ENCODE measurements at places on chromosomes 4 and X. TPM values are rescaled to one million over a fixed set of nuclear protein-coding genes. Genes with fewer than 3 reads are reported as not detected.

Gene GATA1
- total RNA-seq = not detected

Gene NWD2
- total RNA-seq = not detected

Gene CLDN2
- not detected for total RNA-seq

Gene SUPT20HL2
- total RNA-seq = not detected

- no peak overlapping the region for H3K4me3 ChIP-seq
- no peak for DNase-seq
- H3K36me3 ChIP-seq = no peaks in the 10 kb centered on the region
- no peaks in the 10 kb centered on the region for H3K4me1 ChIP-seq
- no peak overlapping the region for H3K27ac ChIP-seq
- H3K27me3 ChIP-seq = no peaks in the 10 kb centered on the region
Observed at GRCh38 chrX:83845397-83845796, 15.5 kb upstream of the CYLC1 start.

GRCh38 chr4:25904748-25905082 is 9.3 kb upstream of the SMIM20 start:
- H3K4me3 ChIP-seq = no peak overlapping the region
- H3K36me3 ChIP-seq = peaks cover 3% of the 10 kb centered on the region
- no peak for DNase-seq
- H3K27me3 ChIP-seq = no peaks in the 10 kb centered on the region
- peaks cover 8% of the 10 kb centered on the region for H3K4me1 ChIP-seq

DNA sequence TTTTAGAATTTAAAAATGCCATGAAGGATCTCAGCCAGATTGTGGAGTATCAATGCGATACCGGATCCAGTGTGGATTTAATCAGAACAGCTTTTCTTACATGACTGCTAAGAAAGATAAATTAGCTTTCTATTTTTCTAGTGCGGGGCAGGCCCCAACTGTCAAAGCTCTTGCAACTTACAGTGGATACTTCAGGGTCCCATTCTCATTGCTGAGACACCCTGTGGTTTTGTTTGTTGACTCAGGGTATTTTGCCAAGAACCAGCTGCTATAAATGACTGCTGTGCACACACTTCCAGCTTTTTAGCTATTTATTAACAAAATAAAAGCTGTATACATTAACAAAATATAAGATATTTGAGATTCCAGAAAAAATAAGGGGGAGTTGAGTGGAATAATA is 166.4 kb downstream of the DCLK2 start:
- DNase-seq = no peak
- peaks cover 2% of the 10 kb centered on the region for H3K27me3 ChIP-seq
- H3K27ac ChIP-seq = no peak overlapping the region
- H3K4me1 ChIP-seq = no peaks in the 10 kb centered on the region

DNA sequence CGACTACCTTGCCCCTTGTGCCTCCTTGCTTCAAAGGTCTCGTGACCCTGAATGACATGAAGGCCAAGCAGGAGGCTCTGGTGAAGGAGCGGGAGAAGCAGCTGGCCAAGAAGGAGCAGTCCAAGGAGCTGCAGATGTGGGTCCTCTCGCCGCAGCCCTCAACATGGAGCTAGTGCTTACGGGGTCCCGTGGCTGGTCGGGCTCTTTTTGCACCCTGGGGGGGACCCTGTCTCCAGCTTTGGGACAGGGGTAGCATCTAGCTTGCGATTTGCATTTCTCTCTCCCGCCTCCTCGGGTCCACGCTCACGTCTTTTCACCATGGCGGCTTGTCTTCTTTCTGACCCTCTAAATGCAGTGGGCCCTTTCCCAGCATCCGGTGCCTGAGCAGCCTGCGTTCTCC is 1.8 kb downstream of the FAM50A start:
- H3K4me1 ChIP-seq = peaks cover 27% of the 10 kb centered on the region
- no peak for DNase-seq
- H3K36me3 ChIP-seq = peaks cover 23% of the 10 kb centered on the region
- no peak overlapping the region for H3K27ac ChIP-seq
- H3K4me3 ChIP-seq = no peak overlapping the region
- no peaks in the 10 kb centered on the region for H3K27me3 ChIP-seq

DNA sequence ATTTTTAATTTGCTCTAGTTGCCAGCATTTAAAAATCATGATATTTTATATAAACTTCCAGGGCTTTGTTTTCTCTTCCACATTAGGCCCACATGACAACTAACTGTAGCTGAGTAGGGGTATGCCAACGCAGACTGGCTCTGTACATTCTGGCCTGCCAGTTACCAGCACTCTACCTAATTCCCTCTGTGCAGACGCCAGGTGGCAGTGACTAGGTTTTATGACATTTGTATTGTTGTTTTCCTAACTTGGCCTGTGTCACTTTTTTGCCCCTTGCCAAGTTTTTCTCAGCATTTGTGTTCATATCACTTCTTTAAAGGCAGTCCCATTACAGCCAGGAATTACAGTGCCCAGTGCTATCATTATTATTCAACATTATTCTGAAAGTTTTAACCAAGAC is 347.5 kb downstream of the NKX6-1 start:
- H3K4me1 ChIP-seq = no peaks in the 10 kb centered on the region
- no peaks in the 10 kb centered on the region for H3K27me3 ChIP-seq
- H3K27ac ChIP-seq = no peak overlapping the region

DNA sequence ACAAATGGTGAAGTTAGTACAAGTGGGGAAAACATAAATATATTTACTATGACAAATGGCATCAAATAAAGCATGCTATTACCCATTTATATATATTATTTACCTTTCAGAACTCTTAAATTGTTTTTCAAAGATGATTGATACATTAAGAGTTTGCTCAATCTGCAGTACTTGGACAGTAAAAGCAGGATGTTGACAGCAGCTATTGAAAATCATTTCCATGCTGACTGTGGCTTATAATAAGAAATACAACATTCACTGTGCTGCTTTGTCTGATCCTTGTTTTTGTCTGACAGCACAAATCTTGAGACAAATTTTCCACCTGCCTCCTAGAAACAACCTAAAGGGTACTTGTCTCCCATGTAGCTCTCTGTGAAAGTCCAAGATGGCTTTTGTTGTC is 134.1 kb upstream of the FAT1 start:
- no peak overlapping the region for H3K4me3 ChIP-seq
- no peak for DNase-seq
- no peak overlapping the region for H3K27ac ChIP-seq
- H3K36me3 ChIP-seq = no peaks in the 10 kb centered on the region
- no peaks in the 10 kb centered on the region for H3K4me1 ChIP-seq

- no peak overlapping the region for H3K4me3 ChIP-seq
- H3K27me3 ChIP-seq = no peaks in the 10 kb centered on the region
- no peaks in the 10 kb centered on the region for H3K36me3 ChIP-seq
Observed at GRCh38 chr4:144423930-144424329, 222.0 kb upstream of the HHIP start.

DNA sequence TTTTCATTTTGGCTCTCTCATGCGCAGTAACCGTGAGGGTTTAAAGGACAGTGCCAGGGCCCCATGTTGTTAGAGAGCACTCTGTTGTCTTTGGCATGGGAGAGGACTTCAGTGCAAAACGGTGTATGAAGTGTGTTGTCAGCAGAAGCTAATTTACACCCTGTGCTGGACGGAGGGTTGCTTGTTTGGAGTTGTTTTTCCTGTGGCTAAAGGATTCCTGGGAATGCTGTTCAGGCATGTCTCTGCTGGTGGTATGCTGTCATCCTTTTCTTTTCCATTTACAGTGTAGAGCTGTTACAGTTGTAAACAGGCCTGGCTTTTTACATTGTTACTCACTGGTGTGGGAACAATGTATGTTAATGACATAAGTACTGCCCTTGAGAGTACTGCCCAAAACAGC is 206.3 kb downstream of the CBR4 start:
- DNase-seq = no peak
- no peaks in the 10 kb centered on the region for H3K4me1 ChIP-seq
- H3K27ac ChIP-seq = no peak overlapping the region

All from activated CD4-positive, alpha-beta memory T cell treated with anti-CD3 and anti-CD28 coated beads, Interleukin-2, amount 10 ng/mL, durations not matched to agents 7 days and 5 days (primary cell).